ENCODE measurements at places on chromosomes 1 and 21.

DNA sequence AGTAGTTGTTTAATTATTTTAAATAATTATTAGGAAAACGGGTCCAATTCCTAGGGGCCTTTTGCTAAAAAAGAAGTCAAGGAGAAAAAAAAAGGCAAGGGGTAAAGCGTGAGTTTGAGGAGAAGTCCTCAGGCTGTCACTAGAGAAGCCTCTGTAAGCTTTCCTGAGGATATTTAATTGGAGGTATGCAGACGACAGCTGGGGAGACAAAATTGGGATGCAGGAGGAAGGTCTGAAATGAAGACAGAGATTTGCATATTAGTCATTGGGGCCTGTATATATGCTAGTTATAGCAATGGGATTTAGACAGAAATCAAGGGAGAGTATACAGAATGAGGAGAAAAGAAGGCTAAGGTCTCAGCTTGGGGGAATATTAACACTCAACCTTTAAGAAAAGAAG lies 8.6 kb downstream of the ATP6V1G3 start:
- no peak for DNase-seq

- DNase-seq: no peak
Observed at GRCh38 chr1:225627304-225627947, 25.5 kb downstream of the ENAH start.

GRCh38 chr1:158113759-158114127 lies 67.0 kb upstream of the CD1D start:
- DNase-seq: no peak

GRCh38 chr1:30929135-30929889 lies 20.8 kb upstream of the SDC3 start:
- DNase-seq: no peak

GRCh38 chr1:239603530-239603929 lies 217.2 kb downstream of the CHRM3 start:
- no peak for DNase-seq

DNA sequence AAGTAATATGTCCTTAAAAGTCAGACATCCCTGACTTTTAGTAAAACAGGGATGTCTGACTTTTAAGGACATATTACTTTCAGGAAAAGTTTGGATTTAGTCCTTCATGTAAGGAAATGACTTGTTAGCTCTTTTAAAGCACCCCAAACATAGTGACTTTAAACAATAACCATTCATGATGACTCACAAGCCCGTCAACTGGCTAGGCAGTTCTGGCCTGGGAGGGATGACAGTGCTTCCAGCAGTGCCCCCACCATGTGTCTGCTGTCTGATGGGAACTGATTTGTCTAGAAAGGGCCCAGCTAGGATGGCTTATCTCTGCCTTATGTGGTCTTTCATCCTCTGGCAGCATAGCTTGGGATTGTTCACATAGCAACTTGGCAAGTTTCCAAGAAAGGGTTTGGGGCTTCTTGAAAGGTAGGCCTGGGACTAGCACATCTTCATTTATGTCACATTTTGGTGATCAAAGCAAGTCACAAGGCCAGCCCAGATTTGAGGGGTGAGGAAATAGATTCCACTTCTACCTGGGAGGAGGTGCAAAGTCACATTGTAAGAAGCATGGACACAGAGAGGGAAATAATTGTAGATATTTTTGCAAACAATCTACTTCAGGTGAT lies 143.5 kb downstream of the C1orf94 start:
- DNase-seq: no peak

DNA sequence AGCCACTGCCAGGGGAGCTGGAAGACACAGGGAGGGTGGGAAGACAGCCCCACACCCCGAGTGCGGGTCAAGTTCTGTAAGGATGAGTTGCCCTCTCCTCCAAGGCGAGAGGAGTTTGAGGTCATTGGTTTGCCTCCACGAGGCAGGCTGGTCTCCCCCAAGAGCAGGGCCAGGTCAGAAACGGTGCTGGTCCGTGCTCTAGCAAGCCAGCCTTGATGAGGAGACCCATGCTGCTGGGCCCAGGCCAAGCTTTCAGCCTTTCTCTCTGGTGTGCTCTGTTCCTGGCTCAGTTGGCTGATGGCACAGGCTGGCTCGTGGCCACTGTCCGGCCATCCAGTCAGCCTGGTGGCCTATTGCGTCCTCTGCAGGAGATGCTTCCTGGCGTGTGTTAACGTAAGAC lies 12.0 kb upstream of the PCBP3 start:
- DNase-seq: no peak

GRCh38 chr1:16383888-16384287 lies 16.8 kb downstream of the SZRD1 start:
- no peak for DNase-seq

DNA sequence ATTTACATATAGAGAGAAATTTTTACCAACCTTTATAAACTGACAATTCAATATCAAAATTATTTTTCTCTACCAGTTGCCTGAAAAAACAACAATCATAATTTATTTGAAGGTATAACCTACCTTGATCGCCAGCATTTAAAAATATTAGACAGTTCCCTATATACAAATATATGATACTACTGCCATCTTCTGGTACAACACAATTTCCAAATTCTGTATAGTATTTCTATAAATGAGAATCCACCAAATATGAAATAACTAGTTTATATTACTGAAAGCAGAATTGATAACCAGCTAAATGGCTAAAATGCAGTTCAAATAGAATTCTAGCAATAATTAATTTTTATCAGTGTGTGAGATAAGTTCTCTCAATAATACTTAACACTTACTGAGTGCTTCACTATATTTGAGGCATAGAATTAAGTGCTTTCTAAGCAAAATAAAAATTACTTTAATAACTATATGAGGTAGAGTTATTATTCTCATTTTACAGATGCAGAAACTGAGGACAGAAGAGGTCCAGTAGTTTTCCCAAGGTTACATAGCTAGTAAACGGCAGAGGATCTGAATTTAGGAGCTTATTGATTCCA lies 75.6 kb downstream of the PIGK start:
- no peak for DNase-seq

DNA sequence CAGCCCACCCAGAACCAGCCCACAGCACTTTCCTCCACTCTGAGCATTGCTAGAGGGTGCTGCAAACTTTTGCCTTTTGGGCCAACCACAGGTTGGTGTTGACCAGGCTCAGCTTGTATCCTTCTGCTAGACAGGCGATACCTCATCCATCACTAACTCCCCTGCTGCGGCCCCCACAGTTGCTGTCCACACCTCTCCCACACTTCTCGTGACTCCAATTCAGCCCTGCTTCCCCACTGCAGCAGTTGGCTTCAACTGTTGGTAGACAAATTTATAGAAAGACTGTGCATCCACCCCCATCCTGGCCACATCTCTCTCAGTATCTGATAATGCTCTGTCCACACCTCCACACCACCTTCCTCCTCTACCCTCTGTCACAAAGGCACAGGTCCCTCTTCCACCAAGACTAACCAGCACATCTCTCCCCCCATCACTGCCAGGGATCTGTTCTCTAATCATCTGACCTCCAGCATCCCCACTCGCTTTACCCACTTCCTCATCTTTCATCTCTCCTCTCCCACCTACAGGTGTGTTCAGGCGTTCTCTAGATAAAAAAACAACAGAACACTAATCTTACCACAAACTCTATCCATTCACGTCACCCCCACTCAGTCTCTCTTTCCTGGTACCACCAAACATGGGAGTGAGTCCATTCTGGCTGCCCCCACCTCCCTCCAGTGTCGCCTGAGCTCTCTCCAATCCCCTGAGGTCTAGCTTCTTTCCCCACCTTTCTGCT lies 15.8 kb upstream of the SLC25A44 start:
- DNase-seq: no peak

DNA sequence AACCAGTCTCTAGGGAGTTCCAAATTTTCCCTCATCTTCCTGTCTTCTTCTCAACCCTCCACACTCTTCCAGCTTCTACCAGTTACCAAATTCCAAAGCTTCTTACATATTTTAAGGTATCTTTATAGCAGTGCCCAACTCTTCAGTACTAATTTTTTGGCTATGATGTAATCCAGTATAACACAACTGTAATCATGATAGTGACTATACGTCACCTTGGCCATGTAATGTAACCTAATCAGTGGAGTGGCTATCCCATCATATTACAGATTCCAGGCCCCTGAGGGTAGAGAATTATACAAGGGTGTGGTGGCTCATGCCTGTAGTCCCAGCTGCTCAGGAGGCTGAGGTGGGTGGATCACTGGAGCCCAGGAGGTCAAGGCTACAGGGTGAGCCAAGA lies 143.2 kb downstream of the CLEC20A start:
- DNase-seq: no peak

DNA sequence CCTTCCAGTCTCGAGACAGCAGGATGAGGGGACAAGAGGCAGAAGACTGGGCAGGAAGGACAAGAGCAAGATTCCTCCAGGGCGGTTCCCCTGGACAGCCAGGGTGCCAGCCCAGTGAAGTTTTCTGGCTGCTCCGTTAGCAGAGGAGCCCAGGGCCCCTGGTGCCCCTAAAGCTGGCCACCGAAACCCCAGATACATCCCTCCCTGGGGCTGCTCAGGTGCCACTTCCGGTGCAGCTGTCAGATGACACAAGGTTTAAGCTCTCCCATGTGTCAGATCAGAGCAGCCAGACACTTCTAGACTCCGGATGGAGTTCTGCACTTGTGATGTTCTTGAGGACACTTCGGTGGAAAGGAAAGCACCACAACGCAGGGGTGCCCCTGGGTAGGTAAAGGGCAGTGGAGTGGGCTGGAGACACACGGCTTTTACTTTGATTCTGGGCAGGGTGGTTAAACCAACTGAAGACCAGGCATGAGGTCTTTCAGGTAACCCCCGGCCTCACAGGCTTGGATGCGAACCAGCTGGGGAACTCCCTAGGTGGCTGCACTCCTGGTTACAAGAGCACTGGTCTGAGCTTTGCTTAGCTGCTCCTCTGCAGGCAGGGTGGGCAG lies 85.7 kb downstream of the ITPKB start:
- no peak for DNase-seq

- no peak for DNase-seq
Observed at GRCh38 chr1:65431111-65431705, 10.7 kb downstream of the LEPR start.

DNA sequence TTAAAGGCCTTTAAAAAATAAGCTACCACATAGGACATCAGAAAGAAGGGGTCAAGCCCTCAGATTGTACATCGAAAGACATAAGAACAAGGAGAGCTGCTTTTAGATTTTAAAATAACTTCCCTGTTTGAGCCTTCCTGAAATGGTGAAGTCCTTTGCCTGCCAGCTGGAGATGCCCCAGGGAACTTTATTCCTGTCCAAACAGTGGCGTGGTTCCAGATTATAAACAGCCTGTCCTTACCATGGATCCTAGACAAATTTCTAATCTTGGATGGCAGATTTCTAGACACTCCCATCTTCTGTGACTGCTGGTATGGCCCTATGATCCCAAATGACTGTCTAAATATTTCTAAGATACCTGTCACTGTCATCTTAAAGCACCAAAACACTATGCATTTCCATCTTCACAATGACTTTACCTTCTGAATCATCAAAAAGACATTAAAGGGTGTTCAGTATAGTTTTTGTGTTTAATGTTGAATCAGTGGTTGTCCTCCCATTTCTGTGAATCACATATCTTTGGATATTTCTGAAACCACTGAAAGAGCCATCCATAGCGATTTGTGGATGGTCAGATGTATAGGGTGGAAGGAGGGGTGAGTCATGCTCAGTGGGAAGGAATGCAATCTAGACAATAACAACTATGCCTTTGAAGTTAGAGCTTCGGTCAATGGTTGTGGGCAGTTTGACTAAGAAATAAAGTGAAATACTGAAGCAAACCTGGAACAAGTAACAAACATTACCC lies 23.2 kb downstream of the ILDR2 start:
- DNase-seq: no peak

DNA sequence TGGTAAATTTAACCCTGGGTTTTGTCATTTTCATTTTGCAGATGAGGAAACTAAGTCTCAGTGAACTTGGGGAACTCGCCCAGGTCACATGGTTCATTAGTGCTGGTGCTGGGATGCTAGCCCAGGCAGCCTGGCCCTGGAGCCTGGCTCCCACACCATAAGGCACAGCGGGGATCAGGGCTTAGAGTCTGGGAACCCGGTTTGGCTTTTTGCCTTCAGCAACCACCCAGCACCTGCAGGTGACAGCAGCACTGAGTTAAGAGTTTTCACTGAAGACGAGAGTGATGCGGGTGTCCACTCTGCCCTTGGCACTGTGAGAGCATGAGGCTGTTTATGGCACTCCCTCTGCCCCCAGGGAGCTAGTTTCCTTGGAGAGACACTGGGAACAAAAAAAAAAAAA lies 18.4 kb upstream of the CD101 start:
- no peak for DNase-seq

GRCh38 chr1:56194701-56195300 lies 384.6 kb downstream of the PLPP3 start:
- no peak for DNase-seq

- no peak for DNase-seq
Observed at GRCh38 chr1:167617153-167618147, 12.6 kb upstream of the RCSD1 start.

- DNase-seq: no peak
Observed at GRCh38 chr1:43531906-43532584, 1.4 kb downstream of the PTPRF start.

GRCh38 chr1:228317411-228317828 lies 89.2 kb downstream of the TRIM11 start:
- no peak for DNase-seq

- no peak for DNase-seq
Observed at GRCh38 chr1:86504137-86504479, 35.4 kb downstream of the CLCA1 start.

- DNase-seq: no peak
Observed at GRCh38 chr1:46816930-46817329, 18.1 kb downstream of the CYP4B1 start.
